ENCODE measurements at places on chromosomes 7 and 10.
A peak's percentile ranks its signal among the peaks of the same experiment; 100 is the strongest.

- no peak for DNase-seq
Measured at GRCh38 chr7:116801092-116801710, 61.2 kb upstream of the CAPZA2 start.

- peak; percentile 43 for DNase-seq
Measured at GRCh38 chr10:119139464-119140067, 25.9 kb downstream of the SFXN4 start.

- peak; percentile 43 for DNase-seq
Measured at GRCh38 chr10:102504179-102504975, 605 bp downstream of the SUFU start.

GRCh38 chr7:120005720-120006119 lies 267.3 kb upstream of the KCND2 start:
- no peak for DNase-seq

DNA sequence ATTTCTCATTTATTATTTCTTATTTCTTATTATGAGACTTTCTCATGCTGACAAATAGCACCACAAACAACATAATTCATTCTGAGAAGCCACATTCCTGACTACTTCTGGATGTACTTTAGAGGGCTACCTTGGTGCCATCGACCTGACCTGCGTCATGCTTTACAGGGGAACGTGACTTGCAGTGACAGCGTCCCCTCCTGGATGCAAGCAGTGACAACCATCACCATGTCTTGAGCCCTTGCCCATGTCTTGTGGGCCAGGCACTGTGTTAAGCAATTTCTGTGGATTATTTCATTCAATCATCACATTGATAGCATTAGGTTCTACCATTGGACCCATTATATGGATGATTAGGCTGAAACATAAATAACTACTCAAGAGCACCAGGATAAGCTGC lies 137.0 kb downstream of the ANK3 start:
- no peak for DNase-seq

GRCh38 chr10:29482591-29483431 lies 152.0 kb downstream of the SVIL start:
- peak; percentile 24 for DNase-seq

- DNase-seq, result no peak
Measured at GRCh38 chr10:29063806-29064644, 224.8 kb upstream of the LYZL1 start.

DNA sequence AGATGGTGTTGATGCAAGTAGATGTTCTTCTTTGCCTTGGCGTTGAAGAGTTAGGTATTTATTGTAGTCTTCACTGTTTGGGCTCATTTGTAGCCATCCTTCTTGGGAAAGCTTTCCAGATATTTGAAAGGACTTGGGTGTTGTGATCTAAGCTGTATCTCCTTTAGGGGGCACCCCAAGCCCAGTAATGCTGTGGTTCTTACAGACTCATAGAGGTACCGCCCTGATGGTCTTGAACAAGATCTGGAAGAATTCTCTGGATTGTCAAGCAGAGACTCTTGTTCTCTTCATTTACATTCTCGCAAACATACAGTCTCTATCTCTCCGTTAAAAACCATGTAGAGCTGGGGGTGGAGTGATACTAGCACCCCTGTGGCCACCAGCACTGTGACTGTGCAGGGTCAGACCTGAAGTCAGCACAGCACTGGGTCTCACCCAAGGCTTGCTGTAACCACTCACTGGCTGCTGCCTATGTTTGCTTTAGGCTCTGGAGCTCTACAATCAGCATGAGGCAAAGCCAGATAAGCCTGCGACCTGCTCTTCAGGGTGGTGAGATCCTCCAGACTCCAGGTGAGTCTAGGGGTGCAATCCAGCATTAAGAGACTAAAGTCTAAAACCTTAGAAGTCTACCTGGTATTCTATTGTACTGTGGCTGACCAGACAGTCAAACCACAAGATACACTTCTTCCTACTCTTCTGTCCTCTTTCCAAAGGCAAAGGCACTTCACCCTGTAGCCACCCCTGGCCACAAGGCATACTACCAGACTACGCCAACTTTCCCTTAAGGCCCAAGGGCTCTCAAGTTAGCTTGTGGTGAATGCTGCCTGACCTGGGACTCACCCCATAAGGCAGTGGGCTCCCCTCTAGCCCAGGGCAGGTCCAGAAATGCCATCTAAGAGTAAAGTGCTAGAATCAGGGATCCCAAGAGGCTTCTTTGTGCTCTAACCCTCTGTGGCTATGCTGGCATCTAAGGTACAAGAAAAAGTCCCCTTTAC lies 209.7 kb upstream of the TMEM196 start:
- peak; percentile 78 for DNase-seq

GRCh38 chr10:131272897-131273451 lies 38.5 kb downstream of the TCERG1L start:
- no peak for DNase-seq

DNA sequence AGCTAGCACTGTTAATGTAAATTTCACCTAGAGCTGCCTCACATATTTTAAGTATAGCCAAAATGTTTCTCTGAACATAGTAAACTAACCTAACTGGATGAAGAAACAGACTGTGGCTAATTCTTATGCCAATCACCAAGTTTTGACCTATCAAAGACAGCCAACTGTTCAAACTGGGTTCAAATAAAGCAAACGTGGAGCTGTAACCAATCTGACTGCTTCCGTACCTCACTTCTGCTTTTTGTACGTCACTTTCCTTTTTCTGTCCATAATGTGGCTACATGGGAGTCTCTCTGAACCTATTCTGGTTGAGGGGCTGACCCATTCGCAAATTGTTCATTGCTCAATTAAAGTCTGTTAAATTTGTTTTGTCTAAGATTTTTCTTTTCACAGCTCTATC lies 66.3 kb upstream of the ETV1 start:
- no peak for DNase-seq

DNA sequence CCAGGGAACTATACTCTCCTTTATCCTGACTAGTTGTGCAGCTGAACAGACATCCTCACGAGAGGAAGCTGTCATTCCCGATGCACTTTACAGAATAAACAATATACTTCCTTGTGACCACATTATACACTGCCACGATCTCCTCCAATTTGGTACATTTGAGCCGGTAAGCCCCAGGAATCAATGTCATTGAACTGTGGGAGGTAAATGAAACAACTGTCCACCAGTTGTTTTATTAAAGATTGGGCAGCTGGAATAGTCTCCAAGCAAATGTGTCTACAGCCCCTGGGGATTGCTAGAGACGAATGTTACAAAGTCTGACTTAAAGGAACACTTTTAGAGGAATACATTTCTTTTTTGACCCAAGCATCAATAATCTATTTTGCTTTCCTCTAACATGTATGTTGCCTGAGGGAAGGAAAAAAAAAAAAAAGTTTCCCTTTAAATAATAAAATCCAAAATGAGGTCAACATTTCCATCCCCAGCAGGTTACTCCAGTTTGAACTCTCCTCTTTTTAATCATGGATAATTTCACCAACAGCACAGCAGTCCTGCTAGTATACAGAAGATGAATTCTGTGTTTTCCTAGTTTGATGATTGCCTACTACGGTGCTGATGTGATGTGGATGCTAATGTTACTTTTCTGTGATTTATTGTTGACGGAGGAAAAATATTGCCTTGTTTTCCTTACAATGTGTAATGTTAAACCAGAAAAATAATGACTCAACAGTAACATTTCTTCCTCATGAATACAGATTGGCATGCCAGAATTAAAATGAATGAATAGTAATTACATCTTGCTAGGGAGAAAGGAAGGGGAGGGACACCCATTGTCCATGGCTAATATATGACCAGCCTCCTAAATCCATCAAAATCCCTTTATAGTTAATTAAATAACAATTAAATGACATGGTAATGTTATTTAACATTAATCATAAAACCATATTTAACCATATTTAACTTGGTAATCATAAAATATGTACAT lies 360.9 kb downstream of the NEBL start:
- DNase-seq, result no peak

DNA sequence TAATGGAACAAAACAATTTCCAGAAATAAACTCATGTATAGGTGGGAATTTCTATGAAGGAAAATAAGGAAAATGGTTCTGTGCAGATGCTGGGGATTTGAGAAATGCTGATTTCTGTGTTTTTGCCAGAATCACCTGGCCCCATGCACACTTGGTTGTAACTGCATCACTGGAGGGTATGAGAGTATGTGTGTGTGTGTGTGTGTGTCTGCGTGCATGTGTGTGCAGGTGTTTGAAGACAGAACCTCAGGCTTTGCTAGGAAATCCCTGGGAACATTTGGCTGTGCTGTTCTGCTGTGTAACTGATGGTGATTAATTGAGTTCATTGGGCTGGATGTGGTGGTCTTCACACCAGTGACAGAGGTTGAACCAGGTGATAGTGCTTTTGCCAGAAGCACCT lies 141.6 kb downstream of the CAMK1D start:
- DNase-seq, result no peak

DNA sequence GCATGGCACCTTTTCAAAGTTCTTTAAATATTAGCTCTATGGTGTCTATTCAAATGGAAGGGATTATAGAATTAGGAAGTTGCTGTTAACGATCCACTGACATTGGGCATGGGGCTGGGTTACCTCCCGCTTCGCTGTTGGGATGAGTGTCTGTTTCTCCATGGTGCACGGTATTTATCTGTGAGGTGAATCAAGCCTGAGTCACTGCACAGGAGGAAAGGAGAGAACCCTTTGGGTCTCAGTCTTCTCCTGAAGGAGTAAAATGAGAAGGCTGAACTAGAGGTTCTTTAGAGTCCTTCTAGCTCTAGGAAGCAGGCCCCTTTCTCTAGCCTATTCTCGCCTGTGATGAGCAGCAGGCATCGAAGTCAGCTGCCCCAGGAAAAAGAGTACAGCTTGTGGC lies 7.3 kb downstream of the JCAD start:
- no peak for DNase-seq

- DNase-seq, result no peak
Measured at GRCh38 chr7:47609803-47610452, 28.0 kb upstream of the TNS3 start.

GRCh38 chr7:13860734-13861133 lies 128.7 kb downstream of the ETV1 start:
- DNase-seq, result no peak

DNA sequence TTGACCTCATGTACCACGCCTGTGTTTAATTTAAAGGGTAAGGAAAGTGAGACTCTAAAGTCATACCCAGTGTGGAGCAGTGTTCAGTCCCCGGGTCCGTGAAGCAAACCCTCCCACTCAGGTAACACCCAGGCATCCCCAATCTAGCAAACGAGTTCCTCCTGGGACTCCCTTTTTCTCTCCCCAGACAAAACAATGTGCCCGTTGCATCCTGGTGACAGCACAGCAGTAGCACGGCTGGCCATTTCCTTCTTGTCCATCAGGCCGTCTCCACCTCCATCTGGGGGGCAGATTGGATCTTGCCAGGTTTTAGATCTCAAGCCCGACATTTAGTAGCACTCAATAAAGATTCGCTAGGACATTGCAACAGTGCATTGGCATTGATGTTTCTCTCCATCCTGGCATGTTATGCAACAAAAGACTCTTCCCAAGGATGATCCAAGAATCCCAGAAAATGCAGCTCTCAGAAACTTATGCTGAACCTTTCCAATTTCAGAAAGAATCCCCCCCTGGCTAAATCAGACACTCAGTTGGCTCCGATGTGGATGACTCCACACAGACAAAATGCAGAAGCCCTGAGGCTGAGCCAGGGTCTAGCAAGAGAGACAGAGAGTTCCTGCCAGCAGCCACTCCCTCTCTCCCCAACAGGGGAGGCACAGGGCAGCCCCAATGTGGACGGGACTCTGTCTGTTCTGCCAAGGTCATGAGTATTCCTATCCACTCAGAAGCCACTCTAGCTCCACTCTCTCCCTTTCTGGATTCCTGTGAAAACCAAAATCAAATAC lies 274.5 kb upstream of the MGMT start:
- no peak for DNase-seq

- DNase-seq, result no peak
Measured at GRCh38 chr10:101020427-101021075, 10.4 kb downstream of the PDZD7 start.
